ENCODE measurements at places on chromosomes 5 and 9.

- DNase-seq, result no peak
These were observed 105.3 kb upstream of the SPATA31D4 start for GRCh38 chr9:81822967-81823366.

DNA sequence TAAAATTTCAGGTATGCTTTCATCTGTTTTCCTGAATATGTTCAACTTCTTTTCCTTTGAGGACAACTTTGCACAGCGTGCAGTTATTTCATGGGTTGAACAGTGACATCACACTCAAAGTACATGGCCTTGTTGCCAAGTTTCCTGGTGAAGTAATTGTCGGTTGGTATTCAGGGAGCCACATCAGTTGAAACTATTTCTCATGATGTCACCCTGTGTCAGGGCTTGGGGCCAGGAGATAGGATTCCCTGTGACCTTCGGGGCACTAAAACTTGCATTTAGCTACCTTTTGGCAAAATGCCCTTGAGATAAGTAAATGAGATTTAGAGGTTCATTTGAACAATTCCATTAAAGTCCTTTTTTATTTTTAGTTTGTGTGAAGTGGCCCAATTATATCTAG, 383.9 kb downstream of the SH3GL2 start:
- DNase-seq, result no peak

GRCh38 chr9:28866951-28867350, 1293.7 kb upstream of the C9orf72 start:
- no peak for DNase-seq

- DNase-seq, result no peak
These were observed 329.7 kb downstream of the CWC27 start for GRCh38 chr5:65098393-65098792.

- no peak for DNase-seq
These were observed 85.4 kb downstream of the YTHDC2 start for GRCh38 chr5:113598926-113599325.
